AG08395 (cell line): ENCODE measurements at places on chromosomes 12 and 14.

DNA sequence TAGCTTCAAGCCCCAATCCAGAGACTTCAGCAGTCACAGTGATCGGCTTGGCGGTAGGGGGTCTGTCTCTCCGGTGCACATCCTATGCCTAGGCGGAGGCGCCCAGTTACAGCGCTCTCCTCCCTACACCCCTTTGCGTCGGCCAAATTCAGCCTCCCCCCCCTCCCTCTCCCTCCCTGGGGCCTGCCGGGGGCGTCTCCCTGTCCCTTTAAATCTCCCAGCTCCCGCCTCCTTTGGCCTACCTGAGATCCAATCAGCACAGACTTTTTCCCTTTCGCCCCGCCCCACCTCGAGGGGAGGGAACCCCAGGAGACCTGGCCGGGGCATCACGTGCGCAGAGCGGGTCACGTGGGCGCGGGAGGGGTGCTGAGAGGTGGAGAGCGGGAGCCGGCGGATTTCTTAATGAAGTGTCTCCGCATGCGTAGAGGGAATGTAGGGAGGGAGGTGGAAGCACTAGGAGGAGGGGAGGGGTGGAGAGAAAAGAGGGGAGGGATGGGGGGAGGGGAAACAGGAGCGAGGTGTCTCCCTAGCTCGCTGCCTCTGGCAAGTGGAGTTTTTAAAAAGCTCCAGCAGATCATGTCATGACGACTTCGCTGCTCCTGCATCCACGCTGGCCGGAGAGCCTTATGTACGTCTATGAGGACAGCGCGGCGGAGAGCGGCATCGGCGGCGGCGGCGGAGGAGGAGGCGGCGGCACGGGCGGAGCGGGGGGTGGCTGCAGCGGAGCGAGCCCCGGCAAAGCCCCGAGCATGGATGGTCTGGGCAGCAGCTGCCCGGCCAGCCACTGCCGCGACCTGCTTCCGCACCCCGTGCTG, at the start of gene HOXC13:
TSS of gene HOXC13 (plus strand) at position 506 of the 815 bp plus-strand sequence. CDS start at position 582, 76 bp downstream.
- DNase-seq = peak; percentile 61

GRCh38 chr12:88763536-88764100, 183.3 kb upstream of the KITLG start:
- DNase-seq = peak; percentile 13

DNA sequence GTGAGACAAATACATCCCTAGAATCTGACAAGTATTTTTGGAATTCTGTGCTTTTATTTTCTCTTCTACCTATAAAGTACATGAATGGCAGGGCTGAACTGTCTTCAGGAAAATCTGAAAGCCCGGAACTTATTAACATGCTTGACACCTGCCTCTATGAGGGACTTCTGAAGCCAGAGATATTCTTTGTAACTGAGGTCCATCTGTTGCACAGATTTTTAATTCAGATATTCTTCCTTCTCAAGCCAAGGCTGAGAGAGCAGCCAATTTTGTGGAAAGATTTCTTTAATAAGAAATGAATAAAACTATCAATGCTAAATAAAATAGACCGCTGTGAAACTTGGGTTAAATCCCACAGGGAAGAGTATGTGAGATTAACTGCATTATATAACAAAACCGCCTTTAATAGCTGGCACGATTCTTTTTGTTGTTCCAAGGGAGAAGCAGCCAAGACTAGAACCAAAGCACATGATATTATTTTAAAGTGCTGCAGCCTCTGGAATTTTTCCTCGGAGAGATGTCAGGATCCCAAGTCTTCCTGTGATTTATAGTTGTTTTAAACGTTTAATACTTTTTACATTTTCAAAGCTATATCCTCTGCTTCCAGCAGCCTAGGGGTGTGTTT, 148.9 kb downstream of the CRADD start:
- DNase-seq = no peak

GRCh38 chr12:121709478-121709961, 3.0 kb upstream of the TMEM120B start:
- DNase-seq = peak; percentile 34

GRCh38 chr12:109098651-109099050, 1.3 kb downstream of the UNG start:
- DNase-seq = no peak

DNA sequence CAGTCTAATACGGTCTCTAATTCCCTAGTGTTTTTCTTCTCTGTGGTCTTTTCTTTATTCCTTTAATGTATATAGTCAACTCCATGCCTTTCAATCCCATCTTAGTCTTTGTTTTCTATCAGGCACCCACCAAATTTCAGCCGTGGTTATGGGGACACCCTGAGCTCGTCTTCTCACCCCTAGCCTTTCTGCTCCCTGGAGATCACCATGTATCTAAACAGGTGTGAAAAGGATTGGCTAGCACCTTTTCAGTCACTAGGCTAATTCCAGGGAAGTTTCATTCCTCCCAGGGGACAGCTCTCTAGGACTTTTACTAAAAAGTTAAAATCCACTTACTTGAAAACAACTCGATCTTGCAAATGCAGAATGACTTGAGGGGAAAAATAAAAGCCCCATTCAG, 291.3 kb downstream of the ETNK1 start:
- no peak for DNase-seq

DNA sequence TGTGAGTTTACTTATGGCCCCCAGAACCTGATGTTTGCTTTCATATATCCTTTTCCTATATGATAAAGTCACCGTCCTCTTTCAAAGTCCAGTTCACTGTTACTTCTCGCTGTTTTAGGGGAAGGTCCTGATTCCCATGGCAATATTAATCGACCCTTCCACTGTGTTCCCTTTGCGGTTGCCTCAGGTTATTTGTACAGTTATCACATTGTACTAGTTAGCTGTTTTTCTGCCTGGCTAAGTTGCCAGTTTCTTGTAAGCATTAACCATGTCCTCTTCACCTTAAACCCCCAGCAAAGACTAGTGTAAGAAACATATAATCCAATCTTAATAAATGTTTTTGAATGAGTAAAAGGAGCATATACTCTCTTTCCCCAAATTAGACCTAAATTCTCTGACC, 115.0 kb upstream of the PPFIA2 start:
- no peak for DNase-seq

- no peak for DNase-seq
Measured at GRCh38 chr14:89247457-89248122, 169.4 kb downstream of the FOXN3 start.

GRCh38 chr12:57095440-57095839, 6.5 kb downstream of the NAB2 start:
- DNase-seq = no peak

- DNase-seq = no peak
Measured at GRCh38 chr14:57634335-57634734, 140.7 kb upstream of the CCDC198 start.

- no peak for DNase-seq
Measured at GRCh38 chr12:102950950-102951619, 6.4 kb upstream of the ASCL1 start.

DNA sequence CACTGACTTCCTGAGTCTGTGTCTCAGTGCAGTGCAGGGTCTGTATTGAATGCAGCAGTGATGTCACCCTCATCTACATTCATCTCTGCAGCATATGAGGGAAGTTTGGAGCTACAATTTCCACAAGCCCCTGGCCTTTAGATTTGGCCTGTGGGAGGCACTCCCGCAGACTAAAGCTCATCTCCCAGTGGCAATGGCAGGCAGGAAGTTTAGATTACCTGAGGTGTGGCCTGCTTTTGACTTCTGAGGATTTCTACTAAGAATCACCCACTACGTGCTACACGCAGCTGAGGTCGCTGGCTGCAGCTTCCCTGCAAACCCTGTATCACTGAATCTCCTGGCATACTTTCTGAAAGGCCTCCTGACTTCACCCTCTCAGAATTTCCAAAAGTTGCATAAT, 202.2 kb upstream of the PRKD1 start:
- no peak for DNase-seq

GRCh38 chr14:81963846-81964245, 430.2 kb upstream of the SEL1L start:
- no peak for DNase-seq

DNA sequence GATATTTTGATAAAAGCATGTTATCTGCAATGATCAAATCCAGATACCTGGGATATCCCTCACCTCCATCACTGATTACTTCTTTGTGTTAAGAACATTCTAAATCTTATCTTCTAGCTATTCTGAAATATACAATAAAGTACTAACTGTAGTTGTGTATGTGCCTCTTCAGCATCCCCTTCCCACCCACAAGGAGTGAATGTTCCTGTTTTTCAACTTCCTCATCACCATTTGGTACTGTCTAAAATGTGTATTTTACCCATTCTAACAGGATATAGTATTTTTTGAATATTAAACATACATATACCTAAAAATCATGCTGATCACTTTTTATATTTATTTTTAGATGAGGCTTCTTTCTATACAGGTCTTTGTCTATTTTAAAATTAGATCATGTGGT, 1252.6 kb downstream of the TMEM121 start:
- no peak for DNase-seq
